Right cardiac atrium (tissue), 5 donors: ENCODE measurements at places on chromosomes 6 and 20. TPM values are rescaled to one million over a fixed set of nuclear protein-coding genes. Genes with fewer than 3 reads are reported as not detected.

Gene PRDM13
- polyA plus RNA-seq: not detected

Gene F13A1
- 9.4 TPM for polyA plus RNA-seq

Gene DDO
- polyA plus RNA-seq: 10.7 TPM

DNA sequence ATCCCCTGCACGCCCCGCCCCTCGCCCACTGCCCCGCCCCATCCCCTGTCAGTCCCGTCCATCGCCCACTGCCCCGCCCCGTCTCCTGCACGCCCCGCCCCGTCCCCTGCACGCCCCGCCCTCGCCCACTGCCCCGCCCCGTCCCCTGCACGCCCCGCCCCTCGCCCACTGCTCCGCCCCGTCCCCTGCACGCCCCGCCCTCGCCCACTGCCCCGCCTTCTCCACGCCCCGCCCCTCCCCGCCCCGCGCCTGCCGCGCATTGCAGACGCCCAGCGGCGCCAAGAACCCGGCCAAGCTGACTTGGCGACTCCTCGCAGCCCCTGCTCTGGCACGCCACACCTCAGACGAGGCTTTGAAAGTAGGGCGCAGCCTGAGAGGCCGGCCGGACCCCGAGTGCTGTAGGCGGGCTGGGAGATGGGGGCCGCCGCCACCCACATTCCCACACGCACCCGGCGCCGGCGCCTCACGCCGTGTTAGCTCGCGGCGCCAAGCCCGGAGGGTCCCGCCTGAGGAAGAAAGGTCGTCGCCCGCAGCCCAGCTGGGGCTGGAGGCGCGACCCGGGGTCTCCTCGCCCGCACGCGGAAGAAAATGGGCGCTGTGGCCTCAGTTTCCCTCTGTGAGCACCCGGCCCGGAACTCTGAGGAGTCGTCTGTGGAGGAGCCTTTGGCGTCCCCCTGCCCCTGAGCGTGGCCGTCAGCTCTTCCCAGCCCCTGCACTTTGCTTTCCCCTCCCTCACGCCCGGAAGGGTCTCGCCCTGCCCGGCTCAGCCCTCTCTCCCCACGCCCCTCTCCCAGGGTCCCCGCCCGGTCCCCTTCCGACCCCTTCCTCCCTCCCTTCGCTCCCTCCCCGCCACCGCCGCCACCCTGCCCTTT lies at the start of gene RAD21L1:
Gene RAD21L1, plus strand, starts transcription at position 262 of the 872 bp plus-strand sequence. CDS start 2,410 bp downstream, outside the sequence.
- peak; percentile 92 for DNase-seq

DNA sequence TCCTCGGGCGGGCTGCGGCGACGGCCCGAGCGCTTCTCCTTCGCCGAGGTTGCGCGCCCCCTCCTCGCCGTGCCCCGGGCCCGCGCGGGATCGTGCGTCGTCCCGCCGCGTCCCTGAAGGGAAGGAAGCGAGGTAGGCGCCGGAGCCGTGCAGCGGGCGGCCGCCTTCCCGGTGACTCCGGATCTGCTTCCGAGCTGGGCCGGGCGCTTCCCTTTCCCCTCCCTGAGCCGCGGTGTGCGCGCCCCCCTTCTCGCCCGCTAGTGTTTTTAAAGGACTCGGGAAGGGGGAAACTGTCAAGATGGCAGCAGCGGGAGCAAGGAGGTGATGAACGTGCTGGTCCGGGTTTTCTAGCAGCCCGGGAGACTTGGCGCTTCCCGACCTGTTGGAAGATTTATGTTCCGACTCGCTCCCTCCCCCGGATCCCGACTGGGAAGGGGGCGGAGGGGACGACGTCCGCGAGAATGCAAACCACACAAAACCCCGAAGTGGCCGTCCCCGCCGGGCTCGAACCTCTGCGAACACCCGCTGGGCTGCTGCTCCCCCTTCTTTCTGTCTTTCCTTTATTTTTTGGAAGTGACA lies 744 bp upstream of the FOXO3 start:
- DNase-seq: peak; percentile 85

- DNase-seq: no peak
Measured at GRCh38 chr20:52943185-52943841, 28.8 kb upstream of the TSHZ2 start.
